MV-4-11 (cell line): ENCODE measurements at places on chromosomes 1 and 21.
A peak's percentile ranks its signal among the peaks of the same experiment; 100 is the strongest.

DNA sequence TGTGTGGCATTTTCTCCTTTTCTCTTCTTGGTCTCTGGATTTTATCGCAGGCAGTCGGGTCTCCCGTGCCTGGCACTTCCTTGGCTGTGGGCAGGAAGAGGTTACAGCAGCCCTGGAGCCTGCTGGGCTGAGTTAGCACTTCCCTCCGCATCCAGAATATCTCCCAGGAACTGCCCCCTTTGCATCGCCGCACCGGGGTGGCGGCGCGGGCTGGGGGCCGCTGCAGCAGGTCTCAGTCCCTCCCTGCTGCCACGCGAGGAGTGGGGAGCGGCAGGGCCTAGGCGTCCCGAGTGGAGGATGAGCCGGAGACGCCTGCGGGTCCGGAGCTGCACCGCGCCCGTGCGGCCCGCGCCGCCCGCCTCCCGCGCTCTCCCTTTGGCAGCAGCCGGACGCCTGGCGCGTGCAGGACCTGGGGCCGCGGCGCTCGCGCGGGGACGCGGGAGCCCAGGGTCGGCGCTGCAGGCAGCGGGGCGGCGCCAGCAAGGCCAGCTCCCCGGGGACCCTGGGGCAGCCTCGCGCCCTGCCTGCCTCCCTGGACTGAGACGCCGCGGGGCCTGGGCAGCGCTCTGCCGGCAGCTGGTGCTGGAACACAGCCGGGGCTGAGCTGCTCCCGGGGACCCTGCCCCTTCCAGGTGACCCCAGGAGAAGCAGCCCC lies 192.8 kb downstream of the PRDM2 start:
- DNase-seq, result no peak

DNA sequence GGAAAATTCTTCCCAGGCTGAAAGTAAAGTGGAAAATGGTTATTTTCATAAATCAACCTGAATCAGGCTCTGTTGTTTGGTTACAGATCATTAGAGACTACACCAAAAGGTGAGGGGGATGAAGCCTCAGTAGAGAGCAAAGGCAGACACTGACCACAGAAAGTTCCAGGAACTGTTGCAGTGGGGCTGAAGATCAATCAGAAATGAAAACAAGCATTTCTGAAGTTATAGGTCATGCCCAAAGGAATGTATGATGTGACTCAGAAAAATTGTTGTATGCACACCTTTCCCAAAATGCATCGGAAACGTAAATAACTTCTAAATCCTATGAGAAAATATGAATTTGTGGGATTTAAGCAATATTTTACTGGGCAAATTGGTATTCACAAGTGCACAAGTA lies 63.3 kb downstream of the FYB2 start:
- DNase-seq, result no peak

DNA sequence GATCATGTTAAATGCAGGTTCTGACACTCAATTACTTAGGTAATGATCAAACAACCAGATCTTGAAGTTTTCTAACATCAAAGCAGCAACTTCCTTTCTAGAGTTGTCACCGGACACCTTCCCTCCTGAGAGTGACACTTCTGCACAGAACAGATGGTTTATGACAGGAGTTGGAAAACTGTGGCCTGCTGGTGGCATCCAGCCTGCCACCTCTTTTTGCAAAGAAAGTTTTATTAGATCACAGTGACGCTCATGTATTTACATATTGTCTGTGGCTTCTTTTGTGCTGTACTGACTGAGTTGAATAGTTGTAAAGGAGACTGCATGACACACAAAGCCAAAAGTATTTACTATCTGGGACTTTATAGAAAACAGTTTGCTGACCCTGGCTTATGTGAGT lies 28.3 kb downstream of the DDR2 start:
- no peak for DNase-seq

GRCh38 chr21:33478182-33478581 lies 1.6 kb downstream of the TMEM50B start:
- DNase-seq, result no peak

DNA sequence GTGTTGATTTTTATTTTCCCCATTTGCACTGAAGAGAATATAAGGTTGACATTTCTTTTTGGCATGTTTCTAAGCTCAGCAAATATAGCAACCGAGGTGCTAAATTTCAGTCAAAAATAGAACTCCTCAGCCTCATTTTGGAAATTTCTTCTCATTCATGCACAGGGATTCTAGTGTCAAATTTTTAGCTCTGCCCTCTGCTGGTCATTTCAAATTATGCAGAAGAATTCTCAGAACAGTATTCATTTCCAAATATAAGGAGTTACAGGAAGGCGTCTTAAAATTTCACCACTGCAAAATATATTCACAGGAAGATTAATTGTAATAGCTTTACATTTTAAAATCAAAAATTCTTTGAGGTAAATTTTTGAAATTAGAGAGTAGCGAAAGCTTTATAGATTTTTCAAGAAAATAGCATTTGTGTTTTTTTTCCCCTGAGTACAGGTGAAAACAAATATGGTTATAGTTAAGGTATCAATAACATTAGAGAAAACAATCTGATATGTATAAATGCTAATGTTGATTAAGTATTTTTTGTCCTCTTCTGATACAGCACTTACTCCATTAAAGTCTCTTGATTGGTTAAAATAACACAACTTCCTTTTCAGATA lies 57.9 kb downstream of the FMN2 start:
- peak; percentile 20 for DNase-seq

GRCh38 chr21:45969921-45970673 lies 11.5 kb upstream of the COL6A1 start:
- no peak for DNase-seq

DNA sequence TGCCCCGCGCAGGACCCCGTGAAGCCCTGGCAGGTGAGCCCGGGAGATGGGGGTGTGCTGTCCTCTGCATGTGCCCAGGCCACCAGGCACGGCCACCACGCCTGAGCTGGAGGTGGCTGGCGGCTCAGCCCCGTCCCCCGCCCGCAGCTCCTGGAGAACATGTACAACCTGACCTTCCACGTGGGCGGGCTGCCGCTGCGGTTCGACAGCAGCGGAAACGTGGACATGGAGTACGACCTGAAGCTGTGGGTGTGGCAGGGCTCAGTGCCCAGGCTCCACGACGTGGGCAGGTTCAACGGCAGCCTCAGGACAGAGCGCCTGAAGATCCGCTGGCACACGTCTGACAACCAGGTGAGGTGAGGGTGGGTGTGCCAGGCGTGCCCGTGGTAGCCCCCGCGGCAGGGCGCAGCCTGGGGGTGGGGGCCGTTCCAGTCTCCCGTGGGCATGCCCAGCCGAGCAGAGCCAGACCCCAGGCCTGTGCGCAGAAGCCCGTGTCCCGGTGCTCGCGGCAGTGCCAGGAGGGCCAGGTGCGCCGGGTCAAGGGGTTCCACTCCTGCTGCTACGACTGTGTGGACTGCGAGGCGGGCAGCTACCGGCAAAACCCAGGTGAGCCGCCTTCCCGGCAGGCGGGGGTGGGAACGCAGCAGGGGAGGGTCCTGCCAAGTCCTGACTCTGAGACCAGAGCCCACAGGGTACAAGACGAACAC lies 1.8 kb downstream of the TAS1R3 start:
- no peak for DNase-seq

- DNase-seq, result no peak
Observed at GRCh38 chr1:67973051-67973450, 77.4 kb downstream of the DIRAS3 start.

DNA sequence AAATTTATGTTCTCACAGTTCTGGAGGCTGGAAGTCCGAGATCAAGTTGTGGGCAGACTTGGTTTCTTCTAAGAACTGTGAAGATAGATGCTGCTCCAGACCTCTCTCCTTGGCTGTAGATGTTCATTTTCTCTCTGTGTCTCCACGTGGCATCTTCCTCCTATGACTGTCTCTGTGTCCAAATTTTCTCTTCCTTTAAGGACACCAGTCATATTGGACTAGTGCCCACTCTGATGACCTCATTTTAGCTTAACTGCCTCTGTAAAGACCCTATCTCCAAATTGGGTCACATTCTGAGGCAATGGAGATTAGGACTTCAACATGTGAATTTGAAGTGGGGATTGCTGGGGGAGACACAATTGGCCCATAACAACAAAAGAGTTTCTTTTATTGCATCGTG lies 125.3 kb upstream of the ETS2 start:
- DNase-seq, result peak; percentile 23

- no peak for DNase-seq
Observed at GRCh38 chr21:36396971-36397370, 11.8 kb downstream of the CHAF1B start.

- no peak for DNase-seq
Observed at GRCh38 chr1:224582041-224582440, 34.1 kb upstream of the CNIH3 start.

DNA sequence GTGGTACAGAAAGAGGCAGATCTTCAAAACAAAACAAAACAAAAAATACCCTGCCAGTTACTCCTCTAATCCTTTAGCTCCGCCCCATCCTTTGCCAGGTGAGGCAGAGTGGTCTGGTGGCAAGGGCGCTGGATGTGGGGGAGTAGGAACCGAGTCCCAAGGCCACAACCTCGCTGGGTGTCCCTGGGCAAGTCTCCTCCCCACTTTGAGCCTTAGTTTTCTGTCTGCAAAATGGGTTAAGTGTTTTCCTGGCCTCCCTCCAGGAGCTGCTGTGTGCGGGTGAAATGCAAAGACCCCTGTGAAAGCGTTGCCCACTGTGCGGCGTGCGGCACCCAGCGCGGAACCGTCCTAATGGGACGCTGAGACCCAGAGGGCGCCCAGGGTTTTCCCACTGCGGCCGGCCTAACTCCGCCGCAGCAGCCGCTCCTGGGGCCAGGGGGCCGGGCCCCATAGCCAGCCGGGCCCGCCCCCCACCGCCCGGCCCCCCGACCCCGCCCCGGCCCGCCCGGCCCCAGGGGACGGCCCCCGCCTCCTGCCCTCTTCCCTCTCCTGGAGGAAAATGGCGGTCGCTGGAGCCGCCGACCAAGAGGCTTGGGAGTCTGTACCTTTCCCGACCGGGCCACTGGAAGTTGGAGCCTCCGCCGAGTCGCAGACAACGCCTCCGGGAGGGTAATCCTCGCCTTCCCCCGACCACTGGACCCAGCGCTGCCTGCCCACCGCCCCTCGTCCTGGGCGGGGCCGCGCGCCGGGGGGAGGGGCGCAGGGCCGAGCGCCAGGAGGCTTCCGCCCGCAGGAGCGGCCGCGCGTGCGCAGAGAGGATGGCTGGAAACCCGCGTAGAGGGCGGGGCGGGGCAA lies at the start of the genes ERMAP and SVBP:
ERMAP (plus strand) TSS at position 538 of the 855 bp plus-strand sequence. CDS start 13,327 bp downstream, outside the sequence.
SVBP (minus strand) TSS at position 813 of the 855 bp plus-strand sequence. CDS start 853 bp downstream, outside the sequence.
- DNase-seq, result peak; percentile 75

GRCh38 chr21:38284216-38284615 lies 27.4 kb downstream of the KCNJ15 start:
- DNase-seq, result no peak

DNA sequence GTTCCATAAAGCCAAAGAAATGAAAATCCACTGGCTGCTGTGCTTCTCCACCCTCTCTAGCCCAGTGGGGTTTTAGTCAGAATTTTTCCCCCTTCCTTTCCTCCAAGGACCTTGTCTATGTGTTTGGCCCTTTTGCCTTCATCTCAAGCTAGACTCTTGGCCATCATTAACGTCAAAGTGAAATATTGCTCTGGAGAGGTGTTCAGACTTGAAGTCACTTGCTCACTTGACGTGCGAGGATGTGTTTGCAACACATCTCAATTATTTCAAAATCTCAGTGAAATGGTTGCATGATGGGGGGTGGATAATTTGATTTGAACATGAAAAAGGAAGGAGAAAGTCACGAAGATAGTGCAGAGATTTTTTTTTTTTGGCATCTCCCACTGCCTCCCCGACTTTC lies 13.6 kb downstream of the EVA1C start:
- DNase-seq, result no peak

DNA sequence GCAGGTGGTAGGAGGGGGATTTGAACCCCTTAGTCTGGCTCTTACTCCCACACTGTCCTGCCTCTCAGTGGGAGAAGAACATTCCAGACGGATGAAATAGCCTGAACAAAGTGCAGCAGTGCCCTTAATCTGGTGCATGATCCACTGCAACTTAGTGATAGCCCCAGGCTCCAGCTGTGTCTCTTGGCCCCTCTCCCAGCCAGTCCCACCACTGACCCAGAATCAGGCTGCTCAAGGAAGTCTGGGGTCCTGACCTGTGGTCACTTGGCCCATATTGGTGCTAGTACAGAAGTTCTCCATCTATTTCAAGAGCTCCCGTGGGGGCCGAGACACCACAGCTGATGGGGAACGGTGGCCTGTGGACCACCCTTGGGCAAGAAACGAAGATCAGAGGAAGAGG lies 255.0 kb downstream of the KAZN start:
- DNase-seq, result no peak

- DNase-seq, result no peak
Observed at GRCh38 chr1:55051621-55052020, 12.3 kb downstream of the PCSK9 start.

DNA sequence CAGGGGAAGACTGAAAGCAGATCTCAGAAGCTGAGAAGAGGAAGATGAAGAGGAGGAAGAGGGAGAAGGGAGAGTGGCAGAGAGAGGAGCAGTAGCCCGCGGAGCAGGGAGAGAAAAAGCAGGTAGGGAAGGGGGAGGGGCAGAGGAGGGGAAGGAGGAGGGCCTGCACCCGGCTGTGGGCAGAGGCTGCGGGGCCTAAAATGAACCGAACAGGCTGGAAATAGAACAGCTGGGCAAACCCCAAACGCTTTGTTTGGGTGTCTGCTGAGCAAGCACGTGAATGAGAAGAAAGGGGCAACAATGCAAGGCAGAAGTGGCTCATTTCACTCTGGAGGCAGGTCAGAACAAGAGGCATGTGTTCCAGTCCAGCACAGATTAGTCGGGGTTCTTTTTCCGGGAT lies 33.5 kb downstream of the KCNC4 start:
- DNase-seq, result peak; percentile 74
